ENCODE measurements at places on chromosomes 5 and 9.
A peak's percentile ranks its signal among the peaks of the same experiment; 100 is the strongest.

- no peak for DNase-seq
These were observed 19.9 kb upstream of the LPCAT1 start for GRCh38 chr5:1543398-1544293.

DNA sequence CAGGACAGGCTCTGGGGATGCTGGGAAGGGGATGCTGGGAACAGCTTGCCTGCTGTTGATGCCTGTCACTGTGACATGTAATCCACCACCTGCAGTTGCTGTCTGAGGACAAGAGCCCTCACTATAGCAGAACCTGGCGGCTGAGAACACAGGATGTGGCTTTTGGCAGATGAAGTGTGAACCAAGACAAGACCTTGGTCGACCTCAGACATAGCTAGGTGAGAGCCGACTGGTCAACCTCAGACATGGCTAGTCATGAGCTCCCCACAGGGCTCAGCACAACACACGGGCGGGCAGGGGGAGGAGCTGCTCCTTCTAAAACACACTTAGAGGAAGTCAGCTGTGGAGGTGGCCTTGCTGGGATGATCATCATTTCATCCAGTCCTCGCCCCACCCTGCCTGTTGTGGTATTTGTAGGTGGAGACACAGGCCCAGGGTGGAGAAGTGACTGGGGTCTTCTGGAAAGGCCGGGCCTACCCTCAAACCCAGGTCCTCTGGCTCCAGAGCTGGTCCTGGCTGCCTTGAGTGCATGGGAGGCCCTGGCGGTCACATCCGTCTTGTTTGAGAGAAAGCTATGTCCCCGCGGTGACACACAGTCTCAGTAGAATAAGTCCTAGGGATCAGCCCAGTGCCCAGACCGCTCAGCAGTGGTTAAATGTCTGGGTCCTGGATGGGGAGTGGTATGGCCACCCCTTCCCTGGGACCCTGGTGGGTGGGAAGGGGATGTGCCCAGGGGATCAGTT, 6.1 kb downstream of the SUSD3 start:
- peak; percentile 46 for DNase-seq

- DNase-seq = no peak
These were observed 31.5 kb downstream of the TMEM245 start for GRCh38 chr9:109088221-109088620.

DNA sequence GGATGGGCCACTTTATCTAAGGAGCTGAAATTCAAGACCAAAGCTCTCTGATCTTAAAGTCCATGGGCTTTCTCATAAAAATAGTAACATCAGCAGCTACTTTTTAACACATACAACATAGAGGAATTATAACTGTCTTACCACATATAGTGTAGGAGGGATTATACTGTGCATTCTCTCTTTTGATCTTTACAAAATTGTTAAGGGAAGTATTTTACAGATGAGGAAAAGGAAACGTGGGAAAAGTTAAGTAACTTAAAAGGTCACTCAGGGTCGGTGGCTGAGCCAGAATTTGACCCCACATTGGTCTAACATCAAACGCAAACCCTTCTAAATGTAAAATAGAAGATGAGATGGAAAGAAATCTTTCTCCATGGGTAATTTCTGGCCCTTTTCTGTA, 38.4 kb downstream of the ZNF608 start:
- DNase-seq = no peak

DNA sequence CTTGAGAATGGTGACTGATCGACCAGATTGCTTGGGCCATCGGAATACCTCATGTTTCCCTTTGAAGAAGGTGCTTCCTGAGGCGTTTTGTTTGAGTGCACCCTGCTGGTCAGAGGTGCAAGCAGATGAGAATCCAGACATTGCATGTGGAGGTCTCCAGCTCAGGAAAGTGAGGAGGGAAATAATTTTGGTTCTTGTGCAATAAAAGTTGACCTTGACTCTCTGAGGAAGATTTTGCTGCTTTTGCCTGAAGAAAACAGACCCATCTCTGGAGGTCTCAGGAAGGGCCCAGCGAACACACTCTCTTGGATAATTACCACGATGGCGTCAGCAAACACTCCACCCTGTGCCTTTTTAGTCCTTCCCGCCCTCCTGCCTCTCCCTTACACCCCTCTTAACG, 69.7 kb downstream of the GRAMD2B start:
- DNase-seq = no peak

GRCh38 chr5:181182651-181183050, 22.3 kb downstream of the TRIM7 start:
- DNase-seq = no peak

DNA sequence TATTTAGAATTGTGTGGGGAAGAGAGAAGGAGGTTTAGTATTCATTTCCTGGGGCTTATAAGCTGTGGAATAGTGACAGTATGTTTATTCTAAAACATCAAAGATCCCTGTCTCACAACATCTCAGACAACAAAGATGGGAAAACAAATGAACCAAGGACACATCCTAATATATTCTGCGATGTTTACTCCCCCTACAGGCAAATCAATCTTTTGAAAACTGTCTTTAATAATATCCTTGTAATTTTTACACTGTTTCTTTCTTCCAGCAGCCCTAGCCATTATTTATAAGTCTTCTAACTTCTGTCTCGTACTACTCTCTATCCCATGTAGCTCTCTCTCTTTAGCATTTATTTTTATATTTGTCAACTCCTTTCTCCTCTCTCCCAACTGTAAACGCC, 33.5 kb upstream of the TMEM252 start:
- no peak for DNase-seq

- no peak for DNase-seq
These were observed 5.9 kb downstream of the PCDHB6 start for GRCh38 chr5:141155540-141156374.

- no peak for DNase-seq
These were observed 311.0 kb downstream of the TMEM167A start for GRCh38 chr5:82766206-82766605.

DNA sequence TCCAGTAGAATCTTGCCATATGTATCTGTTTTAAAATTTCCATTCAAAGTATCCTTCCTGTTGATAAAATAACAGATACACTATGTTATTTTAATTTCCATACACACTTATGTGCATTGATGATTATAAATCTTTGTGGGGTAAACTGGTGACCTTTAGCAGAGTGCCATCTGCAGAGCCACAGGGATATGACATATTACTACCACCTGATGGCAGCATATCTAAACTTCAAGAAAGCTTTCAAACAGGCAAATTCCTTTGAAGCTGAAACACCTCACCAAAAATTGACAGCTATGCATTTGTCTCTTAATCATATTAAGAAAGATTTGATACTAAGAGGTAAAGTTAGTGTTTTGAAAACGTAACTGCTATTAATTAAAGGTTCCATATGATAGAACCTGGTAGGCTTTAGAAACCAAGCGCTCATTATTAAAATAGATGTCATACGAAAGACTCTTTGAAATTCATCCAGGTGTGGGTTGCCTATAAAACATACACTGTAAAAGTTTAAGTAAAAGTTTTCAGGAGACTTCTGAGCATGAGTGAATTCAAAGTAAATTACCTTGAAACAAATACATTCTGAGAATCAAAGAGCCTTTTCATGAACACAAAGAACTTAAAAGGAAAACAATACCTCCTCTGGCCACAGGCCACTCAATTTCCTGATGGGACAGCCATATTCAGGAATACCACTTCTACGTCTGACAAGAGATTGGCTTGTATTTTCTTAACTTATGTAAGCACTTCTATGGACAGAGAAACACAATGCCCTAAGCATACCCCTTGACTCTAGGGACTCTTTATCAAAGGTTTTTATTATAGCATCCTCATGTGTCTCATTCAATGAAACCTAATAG, 93.3 kb downstream of the KIAA0825 start:
- DNase-seq = no peak

GRCh38 chr9:110769667-110770066, 101.1 kb downstream of the MUSK start:
- DNase-seq = no peak

- peak; percentile 67 for DNase-seq
These were observed 7.4 kb downstream of the B4GALT1 start for GRCh38 chr9:33159777-33160127.

- no peak for DNase-seq
These were observed 160.9 kb downstream of the CETN3 start for GRCh38 chr5:90248640-90249039.

DNA sequence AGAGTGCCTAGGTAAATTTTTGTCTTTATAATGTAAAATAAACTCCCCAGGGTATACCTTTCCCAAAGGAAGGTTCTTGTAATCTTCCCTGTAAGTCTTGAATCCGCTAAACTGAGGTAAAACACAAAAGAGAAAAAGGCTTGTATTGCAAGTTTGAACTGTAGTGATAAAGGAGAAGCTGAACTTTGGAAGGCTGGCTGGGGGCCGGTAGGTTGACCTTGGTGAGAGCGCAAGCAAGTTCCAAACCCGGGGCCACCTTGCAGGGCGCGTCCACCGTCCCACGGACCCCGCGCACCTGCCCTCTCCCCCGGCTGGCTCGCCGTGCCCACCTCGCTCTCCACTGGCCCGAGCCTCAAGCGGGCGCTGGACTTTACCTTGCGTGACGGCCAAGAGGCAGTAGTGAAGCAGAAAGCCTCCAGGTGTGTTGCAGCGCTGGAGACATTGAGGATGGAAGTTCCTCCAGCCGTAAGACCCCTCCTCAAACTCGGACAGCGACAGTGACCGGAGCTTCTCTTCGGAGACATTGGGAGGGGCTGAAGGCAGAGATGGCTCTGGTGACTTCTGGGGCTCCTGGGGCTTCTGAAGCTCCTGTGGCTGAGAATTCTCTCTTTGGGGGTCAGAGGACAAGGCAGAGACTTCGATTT, 428 bp downstream of the SLCO4C1 start:
- DNase-seq = no peak

- DNase-seq = peak; percentile 33
These were observed at the start of gene ADCY2 for GRCh38 chr5:7395947-7396712. Gene ADCY2 (plus strand): TSS chr5:7396138. CDS start chr5:7396297, 159 bp downstream.

- DNase-seq = peak; percentile 26
These were observed 3.0 kb downstream of the KIF12 start for GRCh38 chr9:114096041-114096511.

GRCh38 chr5:92703976-92704375, 877.0 kb downstream of the NR2F1-AS1 start:
- DNase-seq = no peak

DNA sequence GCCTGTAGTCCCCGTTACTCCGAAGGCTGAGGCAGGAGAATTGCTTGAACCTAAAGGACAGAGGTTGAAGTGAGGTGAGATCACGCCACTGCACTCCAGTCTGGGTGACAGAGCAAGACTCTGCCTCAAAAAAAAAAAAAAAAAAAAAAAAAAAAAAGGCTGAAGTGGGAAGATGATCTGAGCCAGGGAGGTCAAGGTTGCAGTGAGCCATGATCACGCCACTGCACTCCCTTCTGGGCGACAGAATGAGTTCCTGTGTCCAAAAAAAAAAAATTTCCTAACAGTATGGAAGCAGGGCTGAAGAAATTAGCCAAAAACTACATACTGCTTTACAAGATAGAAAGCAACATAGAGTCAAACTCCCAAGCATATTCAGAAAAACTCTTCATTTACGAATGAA, 132.8 kb downstream of the CPLANE1 start:
- no peak for DNase-seq

GRCh38 chr5:152147286-152147685, 222.6 kb upstream of the GLRA1 start:
- DNase-seq = no peak

DNA sequence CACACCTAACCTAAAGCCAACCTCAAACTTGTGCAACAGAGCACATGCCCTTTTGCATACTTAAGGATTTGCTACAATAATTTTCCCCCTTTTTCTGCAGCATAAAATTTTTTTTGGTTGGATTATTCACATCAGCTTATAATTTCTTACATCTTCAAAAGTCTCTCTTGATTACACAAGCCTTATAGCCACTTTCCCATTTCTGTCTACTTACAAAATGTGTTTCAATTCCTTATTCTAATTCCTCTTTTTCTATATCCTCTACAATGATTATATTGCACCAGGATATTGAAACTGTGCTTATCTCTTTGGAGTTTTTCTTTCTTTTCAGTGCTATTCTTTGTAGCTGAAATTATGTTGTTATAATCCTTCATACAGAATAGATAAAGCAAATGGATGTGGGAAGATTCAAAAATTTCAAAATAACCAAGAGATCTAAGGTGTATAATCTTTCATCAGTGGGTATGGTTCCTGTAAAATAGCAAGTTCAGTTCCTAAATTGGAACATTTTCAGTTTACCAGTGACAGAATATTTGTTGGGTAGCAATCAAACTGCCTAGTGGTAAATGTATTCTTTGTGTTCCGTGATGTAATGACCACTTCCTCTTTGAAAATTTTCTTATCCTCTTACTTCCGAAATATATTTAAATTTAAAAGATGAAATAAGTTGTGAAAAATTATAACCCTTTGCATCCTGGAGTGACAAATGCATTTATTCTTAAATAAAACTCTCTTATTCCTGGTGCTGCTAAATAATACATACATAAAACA, 386.8 kb upstream of the CHD1 start:
- DNase-seq = no peak

DNA sequence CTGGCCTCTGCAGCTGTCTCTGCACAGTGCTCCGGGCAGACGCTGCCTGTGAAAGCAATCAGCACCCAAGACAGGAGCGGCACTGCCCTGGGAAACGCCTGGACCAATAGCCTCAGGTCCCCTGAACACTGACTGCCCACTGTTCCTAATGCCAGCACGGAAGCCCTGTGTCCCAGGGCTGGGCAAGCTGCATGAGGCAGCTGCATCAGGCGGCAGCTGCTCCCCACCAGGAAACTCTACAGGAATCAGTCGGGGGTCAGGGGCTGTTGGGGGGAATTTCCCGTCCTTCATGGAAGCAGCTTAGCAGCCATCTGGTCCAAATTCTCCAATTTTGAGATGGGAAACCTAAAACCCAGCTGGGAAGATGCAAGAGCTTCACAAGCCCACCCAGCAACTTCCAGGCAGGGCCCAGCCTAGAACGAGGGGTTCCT, 118.6 kb downstream of the VAV2 start:
- no peak for DNase-seq

- DNase-seq = no peak
These were observed 121.8 kb upstream of the TMEM161B start for GRCh38 chr5:88390481-88390880.

DNA sequence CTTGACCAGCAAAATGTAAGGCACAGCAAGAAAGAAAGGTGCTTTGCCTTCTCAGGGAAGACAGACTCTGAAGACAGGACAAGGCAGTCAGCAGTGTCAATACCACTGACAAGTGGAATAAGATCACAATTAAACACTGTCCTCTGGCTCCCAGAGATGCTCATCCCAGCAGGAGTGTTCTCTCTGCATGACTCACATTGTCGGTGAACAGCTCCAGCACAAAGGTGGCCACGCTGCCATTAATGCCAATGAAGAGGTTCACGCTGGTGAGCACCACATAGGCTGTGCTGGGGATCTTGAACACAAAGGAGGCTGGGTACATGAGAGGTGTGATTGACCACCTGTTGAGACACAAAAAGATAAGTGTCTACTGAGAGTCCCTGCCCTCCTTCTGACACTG, 31.9 kb downstream of the NIPSNAP3B start:
- DNase-seq = no peak
